ENCODE measurements at places on chromosomes 2 and 18.

DNA sequence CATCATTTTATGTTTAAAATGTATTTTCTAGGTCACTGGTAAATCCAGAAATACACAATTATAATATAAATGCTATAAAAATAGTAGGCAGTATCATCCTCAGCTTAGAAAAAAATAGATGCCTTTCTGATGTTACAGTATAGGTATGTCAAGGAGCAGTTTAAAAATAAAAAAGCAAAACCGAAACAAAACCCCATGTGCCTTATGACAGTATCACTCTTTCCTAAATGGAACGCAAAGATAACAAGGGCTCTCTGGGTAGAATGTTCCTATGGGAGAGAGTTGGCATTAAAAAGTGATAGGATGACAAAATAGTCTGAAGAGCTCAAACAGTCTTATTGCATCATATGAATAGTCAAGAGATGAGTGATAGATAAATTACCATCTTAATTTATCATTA, 172.1 kb downstream of the DSC3 start:
- DNase-seq, result no peak

GRCh38 chr2:221612161-221612560, 40.1 kb upstream of the EPHA4 start:
- DNase-seq, result no peak

GRCh38 chr18:12308386-12309100, 502 bp downstream of the TUBB6 start:
- DNase-seq, result no peak

DNA sequence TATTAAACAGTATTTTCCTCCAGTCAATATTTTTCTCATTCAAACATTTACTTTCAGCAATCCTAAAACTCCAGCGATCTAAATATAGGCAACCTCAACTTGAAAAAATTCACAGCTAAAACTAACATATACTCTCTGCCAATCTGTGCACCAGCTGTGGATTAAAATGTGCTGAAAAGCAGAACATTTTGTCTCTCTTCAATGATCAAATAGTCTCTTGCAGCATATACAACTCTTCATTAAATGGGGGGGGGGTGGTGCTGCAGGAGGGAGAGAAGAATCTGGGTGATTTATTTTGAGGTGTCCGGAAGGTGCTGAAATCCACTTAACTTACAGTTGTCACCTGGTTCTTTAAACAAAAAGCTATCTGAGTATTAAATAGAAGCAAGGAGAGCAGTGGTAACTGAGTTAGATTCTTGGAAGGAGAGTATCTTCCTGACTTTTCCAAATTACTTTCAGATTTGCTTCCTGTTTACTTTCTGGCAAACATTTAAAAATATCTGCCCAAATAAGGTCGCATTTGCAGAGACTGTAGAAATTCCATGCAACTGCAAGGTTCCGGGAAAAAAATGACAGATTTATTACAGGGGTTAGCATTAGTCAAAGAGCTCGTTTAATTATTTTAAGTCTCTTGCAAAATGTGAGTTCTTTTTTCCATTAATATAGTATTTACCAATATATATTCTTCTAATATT, 904.7 kb upstream of the ACVR2A start:
- DNase-seq, result no peak
